ENCODE measurements at places on chromosomes 12 and 14.

DNA sequence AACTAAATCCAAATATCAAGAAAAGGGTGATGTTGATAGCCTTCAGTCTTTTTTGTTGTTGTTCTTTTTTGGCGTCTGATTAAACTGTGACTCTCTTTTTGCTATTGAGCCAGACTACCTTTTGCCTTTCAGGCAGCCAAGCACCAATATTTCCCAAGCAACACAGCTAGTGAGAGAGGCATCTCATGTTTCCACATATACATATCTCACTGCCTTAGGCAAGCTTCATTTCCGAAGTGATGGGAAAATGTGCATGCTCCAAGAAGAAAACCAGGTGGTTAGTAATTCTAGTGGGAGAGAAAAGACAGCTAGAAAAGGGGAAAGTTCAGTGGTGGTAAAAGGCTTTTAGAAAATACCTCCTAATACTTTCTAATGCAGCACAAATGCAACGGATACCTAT lies 277.7 kb downstream of the TMTC2 start:
- DNase-seq = no peak

GRCh38 chr12:14614704-14615121 lies 47.0 kb upstream of the PLBD1 start:
- DNase-seq = no peak

DNA sequence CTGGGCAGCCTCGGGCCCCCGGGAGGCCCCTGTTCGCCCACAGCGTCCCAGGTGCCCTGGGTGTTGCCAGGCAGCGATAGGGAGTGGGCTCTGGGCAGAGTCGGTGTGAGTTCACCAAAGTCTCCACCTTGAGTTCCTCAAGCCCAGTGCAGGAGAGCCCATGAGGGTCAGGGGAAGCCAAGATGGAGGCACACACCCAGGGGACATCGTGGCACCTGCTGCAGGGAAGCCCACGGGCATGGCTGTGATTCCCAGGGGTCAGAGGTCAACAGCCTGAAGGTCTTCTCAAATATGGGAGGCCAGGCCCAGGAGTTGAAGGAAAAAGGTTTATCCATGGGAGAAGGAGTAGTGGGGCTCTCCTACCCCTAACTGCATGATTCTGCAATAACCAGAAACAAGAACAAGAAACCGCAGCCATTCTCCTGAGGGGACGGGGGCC lies 148.8 kb downstream of the ADGRD1 start:
- no peak for DNase-seq

DNA sequence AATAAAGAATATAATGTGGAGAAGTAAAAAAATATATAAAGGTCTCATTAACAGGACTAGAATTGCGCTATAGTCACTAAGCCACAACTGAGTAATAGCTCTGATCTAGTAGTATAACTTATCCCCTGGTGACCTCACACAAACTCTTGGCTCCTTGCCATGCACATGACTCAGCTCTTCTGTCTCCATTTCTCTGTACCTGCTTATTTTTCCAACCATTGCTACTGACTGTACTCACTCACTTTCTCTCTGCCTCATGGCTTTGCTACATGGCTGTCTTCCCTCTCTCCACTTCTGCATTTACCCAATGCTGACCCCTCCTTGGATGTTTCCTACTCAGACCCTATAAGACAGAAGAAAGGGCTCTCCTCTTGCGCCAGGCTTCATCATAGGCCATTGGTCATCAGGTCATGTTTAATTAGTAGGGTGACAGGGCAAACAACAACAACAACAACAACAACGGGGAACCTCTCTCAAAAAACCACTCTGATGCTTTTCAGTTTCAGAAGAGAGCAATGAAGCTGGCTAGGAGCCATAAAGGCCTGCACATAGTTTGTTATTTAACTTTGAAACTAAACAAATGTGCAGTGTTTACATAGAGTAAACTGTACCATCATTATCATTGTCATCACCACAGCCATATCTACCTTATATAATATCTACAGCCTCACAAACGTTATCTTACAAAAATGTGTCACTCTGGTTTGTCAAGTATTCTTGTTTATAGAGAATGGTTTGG lies 25.6 kb upstream of the KRAS start:
- DNase-seq = no peak

GRCh38 chr12:13853471-13853870 lies 127.9 kb downstream of the GRIN2B start:
- no peak for DNase-seq

GRCh38 chr14:84036840-84037239 lies 1493.1 kb upstream of the FLRT2 start:
- no peak for DNase-seq

DNA sequence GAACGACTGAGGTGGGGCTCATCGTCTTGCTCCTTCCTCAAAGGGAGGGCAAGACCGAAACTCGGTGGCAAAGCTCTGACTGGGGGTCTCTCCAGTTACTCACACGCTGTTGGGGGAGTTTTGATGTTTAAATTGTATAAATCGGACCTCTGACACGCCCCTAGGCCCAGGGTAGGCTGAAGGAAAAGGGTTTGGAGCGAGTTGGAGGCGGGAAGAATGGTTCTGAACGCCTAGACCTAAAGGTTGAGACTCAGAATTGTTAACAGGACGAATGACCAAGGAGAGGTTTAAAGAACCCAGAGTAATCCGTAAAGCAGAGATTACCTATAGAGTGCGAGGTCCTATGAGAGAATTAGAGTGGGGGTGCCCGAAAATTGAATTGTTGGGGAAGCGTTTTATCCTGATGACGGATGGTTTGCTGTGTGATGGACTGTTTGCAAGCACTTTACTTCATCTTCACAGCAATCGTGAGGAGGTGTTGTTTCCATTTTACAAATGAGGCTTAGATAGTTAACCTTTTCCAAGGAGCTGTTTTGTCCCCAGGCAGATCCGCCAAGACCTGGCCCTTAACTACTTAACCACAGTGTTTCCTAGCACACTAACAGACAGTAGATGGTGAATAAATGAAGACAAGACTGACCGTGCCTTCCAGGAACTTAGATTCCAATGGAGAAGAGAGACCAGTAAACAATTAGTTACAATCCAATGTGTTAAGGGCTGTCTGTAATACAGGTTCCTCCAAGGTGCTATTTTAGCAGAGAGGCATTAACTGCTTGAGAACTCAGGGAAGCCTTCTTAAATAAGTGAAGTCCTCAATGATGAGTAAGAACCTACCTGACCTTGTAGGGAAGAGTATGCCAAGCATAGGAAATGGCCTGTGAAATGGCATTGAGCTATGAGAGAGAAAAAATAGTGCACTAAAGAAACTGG lies 929 bp upstream of the UBE2N start:
- no peak for DNase-seq

DNA sequence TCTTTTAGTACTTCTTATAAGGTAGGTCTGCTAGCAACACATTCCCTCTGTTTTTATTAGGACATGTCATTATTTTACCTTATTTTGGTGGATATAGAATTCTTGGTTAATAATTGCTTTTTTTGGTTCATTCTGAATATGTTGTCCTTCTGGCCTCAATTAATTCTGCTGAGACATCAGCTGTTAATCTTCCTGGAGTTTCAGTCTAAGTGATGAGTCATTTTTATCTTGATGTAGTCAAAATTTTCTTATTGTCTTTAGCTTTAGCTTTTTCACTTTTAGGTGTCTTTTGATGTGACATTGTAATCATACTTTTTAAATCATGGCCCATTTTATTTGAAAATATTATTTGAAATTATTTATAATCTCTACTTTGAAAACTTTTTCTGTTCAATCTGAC lies 104.9 kb upstream of the PMCH start:
- no peak for DNase-seq

DNA sequence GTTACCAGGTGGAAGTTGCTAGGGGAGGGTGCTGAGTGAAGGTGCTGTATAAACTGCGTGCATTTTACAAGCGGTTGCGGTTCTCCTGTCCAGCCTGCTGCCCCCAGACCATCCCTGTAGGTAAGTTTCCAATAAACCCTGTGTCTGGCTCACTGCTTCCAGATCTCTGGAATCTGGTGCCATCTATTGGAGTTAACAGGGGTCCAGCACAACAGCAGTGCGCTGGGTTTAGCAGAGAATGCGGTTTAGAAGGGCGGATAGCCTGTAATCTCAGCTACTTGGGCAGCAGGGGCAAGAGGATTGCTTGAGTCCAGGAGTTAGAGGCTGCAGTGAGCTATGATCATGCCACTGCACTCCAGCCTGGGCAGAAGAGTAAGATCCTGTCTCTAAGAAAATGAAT lies 4.9 kb downstream of the AACS start:
- DNase-seq = no peak

GRCh38 chr14:75334549-75335051 lies 56.0 kb downstream of the FOS start:
- no peak for DNase-seq

DNA sequence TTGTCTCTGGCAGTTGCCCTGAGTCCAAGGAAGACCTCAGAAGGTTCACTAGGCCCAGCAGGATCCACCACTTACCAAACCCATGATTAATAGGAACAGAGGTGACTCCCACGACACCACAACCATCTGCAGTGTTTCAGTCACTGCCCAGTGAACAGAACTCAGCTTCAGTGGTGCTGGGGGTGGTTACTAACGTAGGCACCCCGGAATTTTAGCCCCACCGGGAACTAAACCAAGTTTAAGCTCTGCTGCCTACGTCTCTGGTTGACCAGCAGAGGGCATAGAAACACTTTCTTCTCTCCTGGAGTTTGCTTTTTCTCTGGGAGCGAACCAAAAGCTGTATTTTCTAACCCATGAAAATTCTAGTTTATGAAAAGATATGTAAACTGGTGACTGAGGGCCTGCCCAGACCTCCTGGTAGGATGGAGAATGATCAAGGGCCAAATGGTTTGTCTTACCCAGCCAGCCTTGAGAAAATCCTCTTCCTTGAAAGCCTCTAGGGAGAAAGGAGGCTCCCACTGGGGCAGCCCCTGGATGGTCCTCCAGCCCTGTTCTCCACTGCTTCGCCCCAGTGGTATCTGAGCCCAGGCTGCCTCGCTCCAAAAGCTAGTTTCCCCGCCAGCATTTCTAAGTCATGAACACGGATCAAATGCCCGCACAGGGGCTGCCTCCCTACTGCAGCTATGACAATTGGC lies 379.8 kb downstream of the DPF3 start:
- DNase-seq = no peak

GRCh38 chr12:19953734-19954133 lies 414.6 kb upstream of the PDE3A start:
- DNase-seq = no peak

GRCh38 chr14:93375673-93376156 lies 28.7 kb downstream of the COX8C start:
- no peak for DNase-seq

DNA sequence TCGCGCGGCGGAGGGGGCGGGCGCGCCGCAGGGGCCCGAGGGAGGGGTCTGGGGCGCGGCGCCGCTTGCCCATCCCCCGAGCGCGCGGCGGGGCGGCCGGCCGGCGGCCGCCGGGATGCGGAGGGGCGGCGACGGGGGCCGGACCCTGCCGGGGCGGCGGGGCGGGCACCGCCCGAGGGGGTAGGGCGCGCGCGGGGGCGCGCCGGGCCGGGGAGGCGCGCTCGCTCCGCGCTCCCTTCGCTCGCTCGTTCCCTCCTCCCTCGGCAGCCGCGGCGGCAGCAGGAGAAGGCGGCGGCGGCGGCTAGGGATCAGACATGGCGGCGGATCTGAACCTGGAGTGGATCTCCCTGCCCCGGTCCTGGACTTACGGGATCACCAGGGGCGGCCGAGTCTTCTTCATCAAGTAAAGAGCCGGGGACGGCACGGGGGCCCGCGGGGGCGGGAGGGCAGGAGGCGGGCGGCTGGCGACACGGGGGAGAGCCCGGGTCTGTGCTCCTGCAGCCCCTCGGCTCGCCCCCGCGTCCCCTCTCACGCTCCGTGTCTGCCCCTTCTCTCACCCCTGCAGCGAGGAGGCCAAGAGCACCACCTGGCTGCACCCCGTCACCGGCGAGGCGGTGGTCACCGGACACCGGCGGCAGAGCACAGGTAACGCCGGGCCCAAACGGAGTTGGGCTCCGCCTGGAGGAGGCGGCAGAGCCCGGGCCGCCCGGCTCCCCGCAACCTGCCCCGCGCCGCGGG lies at the start of gene PLEKHA5:
PLEKHA5 (plus strand) TSS at position 248 of the 738 bp plus-strand sequence; CDS start at position 315, 67 bp downstream.
- peak; percentile 43 for DNase-seq

GRCh38 chr12:105318651-105319483 lies 11.6 kb upstream of the C12orf75 start:
- no peak for DNase-seq

DNA sequence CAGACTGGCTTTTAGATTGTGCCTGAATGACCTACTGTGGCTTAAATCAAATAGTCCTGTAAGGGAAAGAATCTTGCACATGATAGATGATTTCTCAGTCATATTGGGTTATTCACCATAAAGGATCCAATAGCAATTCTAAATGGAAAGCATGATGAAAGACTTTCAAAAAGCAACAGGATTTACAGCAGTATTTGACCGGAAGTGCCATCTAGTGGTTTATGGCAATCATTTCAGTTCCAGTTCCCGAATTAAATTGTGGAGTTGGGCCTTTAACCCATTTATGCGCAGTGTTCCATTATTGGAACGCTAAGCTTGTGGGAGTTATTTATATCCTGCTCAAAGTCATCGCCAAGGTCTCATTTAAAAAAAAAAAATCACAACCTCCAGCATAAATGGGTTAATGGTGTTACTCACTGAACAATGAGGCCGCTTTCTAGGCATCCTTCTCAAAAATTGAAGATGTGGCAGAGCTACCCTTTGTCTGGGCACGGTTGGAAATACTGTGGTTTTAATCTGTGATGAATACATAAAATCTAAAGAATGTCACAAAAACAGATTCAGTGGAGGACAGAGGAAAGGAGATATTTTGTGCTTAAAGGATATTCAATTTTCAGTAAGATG lies 60.8 kb upstream of the REP15 start:
- no peak for DNase-seq

GRCh38 chr14:37599507-37600368 lies 4.3 kb downstream of the TTC6 start:
- no peak for DNase-seq

DNA sequence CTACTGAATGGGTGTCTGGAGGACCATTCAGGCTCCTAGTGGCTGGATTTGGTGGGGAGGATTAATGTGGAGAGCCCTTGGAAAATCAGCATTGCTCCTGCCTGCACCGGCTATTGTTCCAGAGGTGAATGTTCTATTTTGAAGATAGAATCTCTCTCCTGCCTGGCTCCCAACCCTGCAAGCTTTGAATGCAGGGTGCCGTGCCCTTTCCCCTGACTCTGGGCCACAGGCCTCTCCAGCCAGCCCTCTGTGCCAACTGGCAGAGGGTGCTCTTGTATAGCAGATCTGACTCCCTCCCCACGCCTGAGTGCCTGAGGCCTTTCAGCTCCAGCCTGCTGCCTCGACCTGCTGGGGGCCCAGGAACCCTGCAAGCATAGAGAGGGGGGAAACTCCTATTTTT lies 106.8 kb downstream of the TMEM260 start:
- peak; percentile 18 for DNase-seq

DNA sequence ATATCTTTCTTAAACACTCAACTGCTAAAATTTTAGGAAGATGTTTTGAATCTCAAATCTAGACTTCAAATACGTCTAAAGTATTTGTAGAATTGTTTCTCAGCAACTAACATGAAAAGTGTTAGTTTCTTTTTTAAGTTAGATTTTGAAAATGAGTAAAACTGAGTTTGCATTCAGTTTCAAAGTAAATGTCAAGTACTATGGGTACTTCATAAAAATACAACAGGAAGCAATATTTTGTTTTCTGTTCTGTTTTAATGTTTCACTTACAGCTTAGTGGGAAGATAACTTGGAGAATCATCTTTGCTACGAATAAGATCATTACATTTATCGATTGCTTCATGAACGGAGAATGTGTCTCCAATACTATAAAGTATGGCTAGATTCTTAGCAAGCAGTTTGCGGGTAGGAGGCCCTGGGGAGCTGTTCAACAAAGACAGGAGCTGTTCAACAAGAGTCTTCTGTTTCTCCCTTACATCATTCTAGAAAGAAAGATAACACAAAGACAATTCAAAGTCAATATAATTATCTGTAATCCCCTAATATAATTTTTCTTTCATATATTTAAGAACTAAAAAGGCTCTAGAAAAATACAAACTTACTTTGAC lies 20.2 kb downstream of the HEATR5A start:
- DNase-seq = no peak
